ENCODE measurements at places on chromosomes 5 and 9.

DNA sequence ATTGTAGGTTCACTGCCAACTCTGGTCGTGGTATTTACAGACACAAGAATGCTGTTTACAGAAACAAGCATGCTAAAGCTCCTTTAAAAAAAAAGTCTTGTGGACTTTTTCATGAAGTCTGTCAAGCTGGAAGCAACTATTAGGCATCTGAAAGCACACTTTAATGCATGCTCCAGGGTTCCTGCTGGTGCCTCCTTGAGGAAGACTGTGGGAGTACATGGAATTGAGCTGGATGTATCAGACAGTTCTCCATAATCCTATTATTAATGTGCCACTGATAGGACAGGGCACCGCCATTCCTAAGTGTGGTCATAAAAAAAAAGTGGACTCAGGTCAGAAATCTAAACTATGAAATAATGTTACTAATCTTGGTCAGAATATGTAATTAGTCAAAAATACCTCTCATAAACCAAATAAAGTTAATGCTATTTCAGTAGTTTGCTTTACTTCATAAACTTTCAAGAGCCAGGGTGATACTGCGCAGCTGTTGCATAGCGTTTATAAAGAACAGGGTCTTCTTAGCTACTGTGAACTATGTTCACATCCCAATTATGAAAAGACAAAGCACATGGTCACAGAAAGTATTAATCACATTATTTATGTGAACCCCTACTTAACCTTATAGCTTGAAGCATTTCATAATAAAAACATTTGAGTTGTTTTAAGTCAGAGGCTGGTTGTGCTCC, 390.8 kb upstream of the PTGER4 start:
- no peak for DNase-seq

DNA sequence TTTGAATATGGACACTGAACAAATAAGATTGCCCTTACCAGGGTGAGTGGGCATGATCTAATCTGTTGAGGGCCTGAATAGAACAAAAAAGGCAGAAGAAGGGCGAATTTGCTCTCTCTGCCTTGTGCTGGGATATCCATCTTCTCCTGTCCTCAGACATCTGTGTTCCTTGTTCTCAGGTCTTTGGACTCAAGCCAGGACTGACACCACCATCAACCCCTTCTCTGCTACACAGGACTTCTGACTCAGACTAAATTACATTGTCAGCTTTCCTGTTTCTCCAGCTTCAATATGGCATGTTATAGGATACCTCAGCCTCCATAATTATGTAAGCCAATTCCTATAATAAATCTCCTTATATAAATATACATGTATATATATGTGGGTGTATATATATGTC, 40.8 kb upstream of the SLCO6A1 start:
- DNase-seq, result no peak

DNA sequence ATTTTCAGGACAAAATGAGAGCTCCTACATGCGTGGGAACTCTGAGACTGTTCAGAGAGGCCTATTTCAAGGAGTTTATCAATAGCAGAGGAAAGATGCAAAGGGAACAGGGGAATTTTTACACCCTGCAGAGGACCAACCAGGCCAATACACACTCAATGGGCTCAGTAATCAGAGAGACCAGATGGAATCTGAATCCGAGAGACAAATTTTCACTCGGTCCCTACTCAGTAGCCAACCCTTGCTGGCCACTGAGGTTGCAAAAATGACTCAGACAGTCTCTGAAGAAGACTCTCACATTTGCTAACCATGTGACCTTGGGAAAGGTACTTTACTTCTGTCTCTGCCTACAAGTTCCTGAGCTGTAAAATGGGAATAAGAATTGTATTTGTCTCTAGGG, 479.4 kb downstream of the CDK5RAP2 start:
- DNase-seq, result no peak

DNA sequence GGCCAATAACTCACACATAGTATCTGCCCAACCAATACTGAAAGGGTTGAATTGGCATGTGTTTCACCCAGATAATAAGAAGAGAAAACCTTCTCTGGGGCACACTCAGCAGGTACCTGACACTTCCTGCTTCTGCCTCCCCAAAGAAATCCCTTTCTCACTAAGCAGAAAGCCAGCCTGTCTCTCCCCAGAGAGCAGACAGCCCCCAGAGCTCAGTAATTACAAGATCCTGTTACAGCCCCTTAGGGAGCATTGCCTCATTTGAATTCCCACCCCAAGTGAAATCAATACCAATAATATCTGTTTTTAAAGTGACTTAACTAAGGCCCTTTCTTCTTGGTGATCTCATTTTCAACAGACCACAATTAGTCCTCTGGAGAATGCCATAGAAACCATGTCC, 38.5 kb upstream of the FOXI1 start:
- DNase-seq, result no peak

DNA sequence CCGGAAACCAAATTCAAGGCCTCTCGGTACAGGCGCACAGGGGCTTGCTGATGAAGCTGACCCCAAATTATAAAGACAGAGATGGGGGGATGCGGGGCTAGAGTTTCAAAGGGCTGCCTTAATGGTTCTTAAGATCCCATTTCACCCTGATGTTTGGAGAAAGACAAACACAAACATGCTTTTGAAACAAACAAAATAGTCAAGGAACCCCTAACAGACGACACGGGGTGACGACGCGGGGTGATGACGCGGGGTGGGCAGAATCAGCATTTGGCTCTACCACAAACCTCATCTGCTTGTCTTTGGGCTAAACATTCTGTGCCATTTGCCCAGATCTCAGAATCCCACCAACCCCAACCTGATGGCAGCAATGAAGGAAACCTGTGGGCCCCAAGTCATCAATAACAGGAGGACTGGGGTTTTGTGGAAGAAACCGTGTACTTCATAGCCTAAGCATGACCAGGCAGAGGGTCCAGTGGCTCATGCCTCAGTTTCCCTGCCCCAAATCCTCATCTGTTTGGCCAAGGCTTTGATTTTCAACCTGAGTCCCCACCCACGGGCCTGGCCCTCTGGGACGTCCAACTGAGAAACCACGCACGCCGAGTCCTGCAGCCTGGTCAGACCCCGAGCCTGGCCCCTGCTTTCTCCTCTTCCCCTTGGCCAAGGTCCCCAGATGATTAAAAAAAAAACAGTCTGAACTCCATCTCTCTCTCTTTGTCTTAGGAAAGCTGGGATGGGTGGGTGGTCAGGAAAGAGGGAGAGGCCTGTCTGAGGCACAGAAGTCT, 148.5 kb downstream of the COL23A1 start:
- DNase-seq, result no peak

- no peak for DNase-seq
These were observed 67.1 kb downstream of the BAAT start for GRCh38 chr9:101317735-101318134.

- no peak for DNase-seq
These were observed 186.5 kb downstream of the LURAP1L start for GRCh38 chr9:12961276-12961809.

DNA sequence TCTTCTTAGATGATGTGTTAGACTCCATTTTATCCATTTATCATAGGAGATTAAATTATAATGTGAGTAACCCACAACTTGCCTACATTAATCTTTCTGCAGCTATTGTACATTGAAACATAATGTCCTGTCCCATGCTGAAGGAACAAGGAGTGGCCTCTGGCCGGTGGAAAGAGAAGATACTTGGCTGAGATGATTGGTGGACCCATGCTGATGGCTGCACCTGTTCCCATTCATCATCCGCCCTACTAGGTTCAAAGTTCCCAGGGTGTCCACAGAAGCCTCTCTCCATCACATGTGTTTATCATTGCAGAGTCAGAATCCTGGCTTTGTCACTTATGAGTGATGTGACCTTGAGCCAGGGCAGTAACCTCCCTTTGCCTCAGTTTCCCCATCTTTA, 24.7 kb downstream of the FBXL7 start:
- no peak for DNase-seq

DNA sequence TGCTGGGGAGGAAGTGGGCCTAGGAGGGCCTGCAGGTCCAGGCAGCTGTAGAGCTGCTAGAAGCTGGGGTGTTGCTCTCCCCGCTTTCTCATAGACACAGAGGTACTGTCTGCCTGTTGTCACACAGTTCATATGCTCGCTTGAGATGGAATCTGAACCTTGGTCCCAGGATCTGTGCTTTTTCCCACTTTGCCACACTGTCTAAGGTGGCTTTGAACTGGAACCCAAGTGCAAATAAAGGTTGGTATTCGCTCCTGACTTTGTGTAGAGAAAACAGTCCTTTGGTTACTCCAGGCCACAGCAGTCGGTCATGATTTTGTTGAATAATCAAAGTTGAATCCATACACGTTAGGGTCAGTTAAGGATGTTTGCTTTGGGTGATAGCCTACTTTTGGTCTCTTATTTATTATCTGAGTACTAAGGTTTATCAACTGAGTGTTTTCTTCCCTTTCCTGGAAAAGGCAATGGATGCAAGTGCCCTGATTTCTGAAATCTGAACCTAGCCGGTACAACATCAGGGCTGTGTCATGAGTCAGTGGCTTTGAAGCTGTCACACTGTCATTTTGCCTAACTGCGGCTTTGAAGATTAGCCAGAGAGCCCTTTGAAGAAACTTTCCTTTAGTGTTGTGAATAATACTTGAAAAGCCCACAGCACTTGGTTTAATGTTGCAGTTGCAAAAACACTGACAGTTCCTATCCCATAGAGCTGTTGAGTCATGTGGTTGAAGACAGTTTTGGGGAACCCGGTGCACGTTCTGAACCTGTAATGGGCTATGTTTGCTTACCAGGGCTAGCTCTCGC, 41.3 kb downstream of the HABP4 start:
- DNase-seq, result no peak

- DNase-seq, result no peak
These were observed 419.4 kb upstream of the CLINT1 start for GRCh38 chr5:158278216-158278925.

GRCh38 chr5:169808118-169808581, 171.1 kb downstream of the DOCK2 start:
- no peak for DNase-seq

DNA sequence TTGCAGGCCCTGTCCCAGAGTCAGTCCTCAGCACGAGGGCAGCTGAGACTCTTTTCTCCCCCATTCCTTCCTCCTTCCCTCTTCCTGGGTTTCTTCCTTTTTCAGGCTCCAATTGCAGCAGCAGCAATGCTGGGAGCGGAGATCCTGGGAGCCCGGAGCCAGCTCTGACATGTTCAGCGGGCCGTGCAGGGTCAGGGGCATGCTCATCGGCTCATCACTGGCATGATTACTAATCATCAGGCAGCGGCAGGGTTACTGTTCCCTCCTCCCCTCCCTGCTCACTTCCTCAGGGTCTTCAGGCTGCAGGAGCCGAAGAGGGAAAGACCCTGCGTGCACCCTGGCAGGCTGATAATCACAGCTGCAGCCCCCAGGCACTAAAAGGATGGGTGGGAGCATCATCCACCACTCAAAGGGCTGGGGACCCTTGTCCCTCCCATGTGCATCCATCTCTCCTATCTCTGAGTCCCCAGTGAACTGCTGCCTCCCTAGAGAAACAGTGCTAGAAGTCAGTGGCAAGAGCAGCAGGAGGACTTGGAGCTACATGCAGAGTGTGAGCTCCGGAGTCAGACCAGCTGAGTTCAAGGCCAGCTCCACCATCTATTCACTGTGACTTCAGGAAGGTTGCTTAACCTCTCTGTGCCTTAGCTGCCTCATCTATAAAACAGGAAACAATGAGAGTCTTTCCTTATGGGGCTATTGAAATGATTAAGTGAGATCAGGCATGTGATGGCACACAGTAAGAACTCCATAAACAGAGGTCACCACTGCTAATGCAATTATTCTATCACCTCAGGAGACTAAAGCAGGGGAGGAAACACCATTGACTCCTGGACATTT, 7.8 kb upstream of the KCNIP1 start:
- DNase-seq, result no peak

GRCh38 chr5:84869675-84870074, 485.0 kb upstream of the EDIL3 start:
- no peak for DNase-seq

DNA sequence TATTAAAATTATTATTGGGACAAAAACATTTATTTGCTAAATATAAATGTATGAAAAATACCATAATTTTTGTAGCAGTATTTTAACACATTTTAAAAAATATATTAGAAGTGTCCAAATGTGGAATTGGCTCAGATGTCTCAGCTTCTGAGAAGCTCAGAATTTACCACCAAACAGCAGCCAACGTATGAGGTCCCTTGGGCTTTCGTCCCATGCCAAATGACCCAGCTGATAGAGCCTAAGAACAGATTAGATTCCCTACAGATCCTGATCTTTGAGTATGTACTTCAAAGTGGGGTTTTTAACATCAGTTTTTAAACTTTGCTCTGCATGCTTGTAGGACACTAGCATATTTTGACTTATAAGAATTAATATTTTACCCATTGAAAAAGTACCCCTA, 77.3 kb upstream of the RPS23 start:
- DNase-seq, result no peak

DNA sequence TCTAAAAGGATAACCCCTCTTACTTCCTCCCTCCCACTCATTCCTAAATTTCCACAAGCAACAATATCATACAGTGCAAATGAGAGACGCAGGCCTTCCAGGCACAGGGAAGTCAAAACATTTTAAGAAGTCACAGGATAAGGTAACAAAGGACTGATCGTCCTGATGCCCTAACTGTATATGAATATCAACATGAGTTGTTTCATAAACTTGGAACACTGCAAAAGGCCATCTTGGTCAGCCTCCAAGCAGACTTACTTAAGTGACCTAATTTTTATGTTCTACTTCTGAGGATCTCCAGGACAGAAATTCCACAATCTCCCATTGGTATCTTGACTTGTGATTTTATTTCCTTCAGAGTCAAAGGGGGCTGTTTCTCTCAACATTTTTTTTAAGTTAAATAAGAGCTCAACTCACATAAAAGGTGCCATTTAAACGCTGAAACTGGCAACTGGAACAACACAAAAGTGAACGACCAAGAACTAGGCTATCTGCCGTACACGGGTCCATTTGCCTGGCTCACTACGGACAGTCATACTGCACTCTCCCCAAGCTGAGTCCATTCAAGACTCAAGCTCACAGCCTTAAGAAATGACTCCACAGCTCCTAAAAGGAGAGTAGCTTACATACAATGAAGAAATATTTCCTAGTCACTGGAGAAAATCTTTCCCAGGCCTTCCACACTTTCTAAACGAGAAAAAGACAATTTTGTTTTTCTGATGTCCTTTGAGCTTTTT, 71.3 kb downstream of the LHFPL2 start:
- DNase-seq, result no peak

DNA sequence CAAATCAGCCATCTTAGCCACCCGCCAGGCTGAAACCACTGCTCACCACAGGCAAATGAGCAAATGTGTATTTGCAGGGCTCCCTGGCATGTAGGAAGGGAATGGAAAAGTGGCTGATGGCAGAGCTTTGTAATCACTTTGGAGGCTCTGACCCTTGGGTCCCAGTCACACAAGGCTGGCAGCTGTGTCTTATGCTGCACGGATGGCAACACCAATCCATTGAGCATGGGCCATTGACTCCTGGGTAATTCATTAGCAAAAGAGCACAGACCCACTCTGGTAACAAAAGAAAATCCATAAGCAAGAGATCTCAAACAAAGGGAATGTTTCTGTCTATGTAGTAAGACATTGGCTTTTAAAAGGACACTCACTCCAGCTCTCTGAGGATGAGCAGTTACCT, 57.6 kb downstream of the SPOCK1 start:
- no peak for DNase-seq

GRCh38 chr9:100150214-100150613, 51.2 kb downstream of the INVS start:
- DNase-seq, result peak; percentile 23

Data from femur (tissue), 1 donor.